Naive B cell (primary cell): ENCODE measurements at places on chromosomes 4 and X. TPM values are rescaled to one million over a fixed set of nuclear protein-coding genes. Genes with fewer than 3 reads are reported as not detected.
A peak's percentile ranks its signal among the peaks of the same experiment; 100 is the strongest.

The FHIP1A gene
- not detected for polyA plus RNA-seq

- no peaks in the 10 kb centered on the region for H3K4me1 ChIP-seq
- H3K36me3 ChIP-seq, result no peaks in the 10 kb centered on the region
- no peak overlapping the region for H3K4me3 ChIP-seq
- H3K27me3 ChIP-seq, result no peaks in the 10 kb centered on the region
These were observed 326.5 kb downstream of the TEX13C start for GRCh38 chrX:125646195-125646594.

The PDGFRA gene
- polyA plus RNA-seq, result not detected

DNA sequence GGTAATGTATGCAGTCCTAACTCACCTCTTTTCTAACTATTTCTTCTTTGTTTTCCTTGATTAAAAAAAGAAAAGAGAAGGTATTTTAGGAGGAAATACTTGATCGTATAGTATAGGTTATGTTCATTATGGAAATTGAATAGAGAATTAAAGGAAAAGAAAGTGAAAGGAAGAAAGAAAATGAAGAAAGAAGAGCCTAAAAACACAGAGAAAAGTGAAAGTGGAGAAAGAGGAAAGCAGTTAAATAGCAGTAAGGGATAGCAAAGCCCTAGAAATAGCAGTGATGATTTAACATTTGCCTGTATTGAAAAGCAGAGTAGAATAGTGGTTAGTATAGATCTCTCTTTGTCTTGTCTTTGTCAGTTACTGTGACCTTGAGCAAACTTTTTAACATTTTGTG lies 37.0 kb downstream of the MRPL1 start:
- H3K4me1 ChIP-seq, result peaks cover 19% of the 10 kb centered on the region
- no peaks in the 10 kb centered on the region for H3K27me3 ChIP-seq
- no peak for DNase-seq
- H3K36me3 ChIP-seq, result peaks cover 24% of the 10 kb centered on the region
- H3K27ac ChIP-seq, result peak overlapping the region; percentile 16
- peak overlapping the region; percentile 37 for H3K4me3 ChIP-seq

- no peaks in the 10 kb centered on the region for H3K4me1 ChIP-seq
- no peak for DNase-seq
- no peaks in the 10 kb centered on the region for H3K36me3 ChIP-seq
- H3K27me3 ChIP-seq, result no peaks in the 10 kb centered on the region
- no peak overlapping the region for H3K27ac ChIP-seq
- no peak overlapping the region for H3K4me3 ChIP-seq
These were observed 166.5 kb upstream of the SLIT2 start for GRCh38 chr4:20085156-20085555.
